NCI-H510A treated with DMSO at 0.1 percent for 48 hours (cell line): ENCODE measurements at places on chromosomes 7 and 10.

DNA sequence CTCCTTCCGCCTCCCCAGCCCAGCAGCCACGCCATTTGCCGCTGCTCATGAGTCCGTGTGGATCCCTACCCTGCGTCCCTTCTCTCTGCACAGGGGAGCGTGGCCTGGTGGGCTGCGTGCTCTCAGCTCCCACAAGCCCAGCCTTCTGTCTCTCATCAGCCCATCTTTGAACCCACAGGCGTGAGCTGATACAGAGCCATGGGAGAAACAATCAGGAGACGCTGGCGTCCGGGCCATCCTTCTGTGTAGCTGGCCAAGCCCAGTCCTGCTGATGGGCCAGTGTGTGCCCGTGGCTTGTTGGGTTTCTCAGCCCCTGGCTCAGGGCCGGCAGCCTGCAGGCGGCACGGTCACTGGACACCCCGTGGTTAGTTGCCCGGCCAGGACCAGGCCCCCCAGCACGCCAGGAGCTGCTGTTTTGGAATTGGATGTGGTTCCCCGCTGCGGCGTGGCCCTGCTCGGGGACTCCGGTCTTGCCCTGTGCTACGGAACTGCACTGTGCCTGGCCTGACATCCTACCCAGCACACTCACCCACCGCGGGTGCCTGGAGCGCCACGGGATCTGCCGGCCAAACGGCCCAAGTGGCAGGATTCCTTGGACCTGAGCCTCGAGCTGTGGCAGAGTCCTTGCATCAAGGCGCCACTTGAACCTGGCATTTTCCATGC lies 88.9 kb downstream of the ELFN1 start:
- DNase-seq: no peak

DNA sequence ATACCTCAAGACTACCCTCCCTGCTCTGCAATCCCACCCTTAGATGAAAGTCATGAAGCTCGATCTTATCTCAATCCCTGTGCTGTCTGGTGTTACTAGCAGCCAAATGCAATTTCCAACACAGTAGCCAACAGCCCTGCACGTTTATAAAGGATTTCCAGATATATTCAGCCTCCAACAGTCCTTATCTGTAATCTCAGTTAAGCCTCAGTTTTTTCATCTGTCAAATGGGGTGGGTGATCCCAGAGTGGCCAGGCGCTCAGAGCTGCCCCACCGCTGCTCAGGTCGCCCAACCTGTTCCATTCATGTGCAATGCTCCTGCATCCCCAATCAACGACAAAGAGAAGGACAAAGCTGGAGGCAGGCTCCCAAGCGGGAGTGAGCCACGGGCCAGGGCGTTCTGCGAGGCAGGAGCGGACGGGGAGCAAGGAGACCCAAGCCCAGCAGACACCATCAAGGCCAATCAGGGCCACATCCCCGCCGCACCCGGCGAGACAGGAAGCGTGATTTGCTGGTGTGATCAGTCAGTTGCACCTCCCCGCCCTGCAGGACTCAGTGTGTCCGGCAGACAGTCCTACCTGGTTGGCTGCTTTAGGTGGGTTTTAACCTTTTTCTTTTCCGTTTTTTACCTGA lies 19.7 kb downstream of the PDGFA start:
- DNase-seq: no peak

DNA sequence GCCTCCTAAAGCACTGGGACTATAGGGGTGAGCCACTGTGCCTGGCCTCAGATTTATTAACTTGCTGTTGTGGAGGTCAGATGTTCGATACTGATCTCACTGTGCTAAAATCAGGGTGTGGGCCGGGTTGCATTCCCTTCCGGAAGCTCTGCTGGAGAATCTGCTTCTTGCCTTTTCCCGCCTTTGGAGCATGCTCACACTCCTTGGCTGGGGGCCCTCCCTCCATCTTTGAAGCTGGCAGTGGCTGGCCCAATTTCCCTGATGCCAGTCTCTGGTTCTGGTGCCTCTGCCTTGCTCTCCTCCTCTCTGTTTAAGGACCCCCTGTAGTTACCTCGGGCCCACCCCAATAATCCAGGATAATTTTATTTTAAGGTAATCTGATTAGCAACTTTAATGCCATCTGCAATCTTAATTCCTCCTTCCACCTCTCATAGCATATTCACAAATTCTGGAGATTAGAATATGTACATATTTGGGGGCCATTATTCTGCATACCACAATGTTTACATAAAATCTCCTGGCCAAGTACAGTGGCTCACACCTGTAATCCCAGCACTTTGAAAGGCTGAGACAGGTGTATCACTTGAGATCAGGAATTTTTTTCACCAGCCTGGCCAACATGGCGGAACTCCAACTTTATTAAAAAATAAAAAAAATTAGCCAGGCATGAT lies 7.9 kb upstream of the PITRM1 start:
- no peak for DNase-seq

DNA sequence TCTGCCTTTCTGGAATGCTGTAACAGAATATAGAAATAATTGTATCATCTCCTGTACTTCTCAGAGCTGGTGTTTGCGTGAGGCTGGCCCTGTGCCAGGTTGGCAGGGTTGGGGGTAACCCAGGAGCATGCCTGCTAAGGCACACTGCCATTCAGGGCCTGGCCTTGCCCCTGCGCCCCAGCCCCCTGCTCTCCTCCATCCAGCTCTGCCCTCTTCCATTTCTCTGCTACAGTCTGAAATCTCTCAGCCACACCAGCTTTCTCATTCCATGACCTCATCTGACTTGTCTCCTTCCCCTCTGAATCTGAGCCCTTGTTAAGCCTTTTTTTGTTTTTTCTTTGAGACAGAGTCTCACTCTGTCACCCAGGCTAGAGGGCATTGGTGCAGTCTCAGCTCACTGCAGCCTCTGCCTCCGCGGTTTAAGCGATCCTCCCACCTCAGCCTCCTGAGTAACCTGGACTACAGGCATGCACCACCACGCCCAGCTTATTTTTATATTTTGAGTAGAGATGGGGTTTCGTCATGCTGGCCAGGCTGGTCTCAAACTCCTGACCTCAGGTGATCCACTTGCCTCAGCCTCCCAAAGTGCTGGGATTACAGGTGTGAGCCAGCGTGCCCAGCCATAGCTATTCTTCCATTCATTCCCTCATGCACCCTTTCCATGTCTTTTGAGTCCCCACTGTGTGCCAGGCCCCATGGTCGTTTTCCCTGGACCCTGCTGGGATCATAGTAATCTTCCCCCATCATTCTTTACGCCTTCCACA lies 206.8 kb downstream of the CUX1 start:
- no peak for DNase-seq

DNA sequence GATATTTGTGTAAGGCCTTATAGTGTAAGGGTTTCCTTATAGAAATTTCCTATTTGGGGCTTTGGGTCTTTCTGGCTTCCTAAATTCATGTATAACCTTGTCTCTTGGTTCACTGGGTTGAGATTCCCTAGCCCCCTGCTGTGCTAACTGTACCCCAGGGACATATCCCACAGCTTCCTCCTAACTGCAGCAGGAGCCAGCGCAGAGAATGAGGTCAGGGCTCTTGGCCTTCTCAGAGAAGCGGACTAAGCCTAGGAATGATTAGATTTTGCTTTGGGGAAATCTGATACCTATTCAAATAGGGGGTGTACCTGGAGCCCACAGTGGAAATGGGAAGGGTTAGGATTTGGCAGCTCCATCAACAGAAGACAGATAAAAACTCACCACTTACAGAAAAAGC lies 138.1 kb upstream of the EFCAB10 start:
- DNase-seq: no peak

- DNase-seq: no peak
These were observed 27.4 kb downstream of the FAM241B start for GRCh38 chr10:69657430-69657829.

DNA sequence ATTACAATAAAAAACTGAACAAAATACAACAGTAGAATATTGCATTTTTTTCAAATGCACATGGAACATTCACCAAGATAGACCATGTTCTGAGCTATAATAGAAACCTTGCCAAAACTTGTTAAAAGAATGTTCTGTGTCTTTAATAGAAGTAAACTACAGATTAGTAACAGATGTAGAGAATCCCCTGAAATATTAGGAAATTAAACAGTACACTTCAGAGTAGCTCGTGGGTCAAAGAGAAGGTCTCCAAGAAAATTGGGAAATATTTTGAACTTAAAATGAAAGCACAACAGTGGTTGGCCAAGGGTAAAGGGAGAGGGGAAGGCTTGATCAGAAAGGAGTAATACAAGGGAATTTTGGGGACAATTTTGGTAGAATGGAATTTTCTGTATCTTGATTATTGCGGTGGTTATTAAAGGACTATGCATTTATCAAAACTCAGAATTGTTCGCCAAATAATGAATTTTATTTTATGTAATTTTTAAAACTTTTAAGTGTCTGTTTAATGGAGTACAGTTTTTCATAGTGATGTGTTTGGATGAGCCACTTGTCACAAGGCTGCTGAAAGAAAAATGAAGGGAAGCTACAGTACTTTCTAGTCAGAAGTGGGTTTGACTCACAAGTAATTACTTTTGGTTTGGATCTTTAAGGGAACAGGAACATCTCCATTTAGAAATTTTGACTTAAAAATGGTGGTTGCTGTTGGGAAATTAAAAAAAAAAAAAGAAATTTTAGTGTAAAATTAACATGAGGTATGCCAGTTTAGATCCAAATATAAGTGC lies 10.2 kb downstream of the PLEKHA8 start:
- no peak for DNase-seq

GRCh38 chr10:79274279-79275104 lies 72.8 kb upstream of the PPIF start:
- no peak for DNase-seq

DNA sequence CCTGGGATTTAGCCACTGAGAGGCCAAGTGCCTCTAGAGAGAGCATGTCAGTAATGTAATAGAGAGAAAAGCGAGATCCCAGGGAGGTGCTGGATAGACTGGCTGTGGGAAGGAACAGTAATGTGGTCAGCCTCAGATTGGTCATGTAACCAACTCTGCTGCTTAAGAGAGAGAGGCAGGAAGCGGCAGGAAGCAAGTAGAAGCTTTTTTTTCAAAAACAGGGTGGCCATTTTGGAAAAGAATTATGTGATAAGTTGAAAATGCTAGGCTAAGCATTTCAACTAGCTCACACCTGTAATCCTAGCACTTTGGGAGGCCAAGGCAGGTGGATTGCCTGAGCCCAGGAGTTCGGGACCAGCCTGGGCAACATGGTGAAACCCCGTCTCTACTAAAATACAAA lies 3.7 kb upstream of the PCOLCE start:
- DNase-seq: no peak

- DNase-seq: no peak
These were observed 104.0 kb downstream of the PARP12 start for GRCh38 chr7:139958599-139959284.

- no peak for DNase-seq
These were observed 207.9 kb downstream of the CACNA2D1 start for GRCh38 chr7:82235713-82236112.
